ENCODE measurements at places on chromosomes 5 and 9. TPM values are rescaled to one million over a fixed set of nuclear protein-coding genes. Genes with fewer than 3 reads are reported as not detected.

The IPPK gene
- total RNA-seq = 12.0 TPM

The SPOUT1 gene
- 47.8 TPM for total RNA-seq

The MPDZ gene
- total RNA-seq = not detected

The C9orf50 gene
- total RNA-seq = not detected

The CHSY3 gene
- not detected for total RNA-seq

The GDF9 gene
- total RNA-seq = 1.7 TPM

The OTP gene
- total RNA-seq = not detected

The SYK gene
- 175 TPM for total RNA-seq

The SAPCD2 gene
- 51.4 TPM for total RNA-seq

The MOCS2 gene
- total RNA-seq = 20.7 TPM

The IL9 gene
- total RNA-seq = not detected

The GEMIN5 gene
- total RNA-seq = 25.6 TPM

The IFNK gene
- total RNA-seq = not detected

The GRAMD2B gene
- not detected for total RNA-seq

Measured in OCI-LY7 (cell line).